ENCODE measurements at places on chromosomes 5 and 9.

GRCh38 chr5:148949841-148950470 is 112.9 kb downstream of the SH3TC2 start:
- DNase-seq = no peak

DNA sequence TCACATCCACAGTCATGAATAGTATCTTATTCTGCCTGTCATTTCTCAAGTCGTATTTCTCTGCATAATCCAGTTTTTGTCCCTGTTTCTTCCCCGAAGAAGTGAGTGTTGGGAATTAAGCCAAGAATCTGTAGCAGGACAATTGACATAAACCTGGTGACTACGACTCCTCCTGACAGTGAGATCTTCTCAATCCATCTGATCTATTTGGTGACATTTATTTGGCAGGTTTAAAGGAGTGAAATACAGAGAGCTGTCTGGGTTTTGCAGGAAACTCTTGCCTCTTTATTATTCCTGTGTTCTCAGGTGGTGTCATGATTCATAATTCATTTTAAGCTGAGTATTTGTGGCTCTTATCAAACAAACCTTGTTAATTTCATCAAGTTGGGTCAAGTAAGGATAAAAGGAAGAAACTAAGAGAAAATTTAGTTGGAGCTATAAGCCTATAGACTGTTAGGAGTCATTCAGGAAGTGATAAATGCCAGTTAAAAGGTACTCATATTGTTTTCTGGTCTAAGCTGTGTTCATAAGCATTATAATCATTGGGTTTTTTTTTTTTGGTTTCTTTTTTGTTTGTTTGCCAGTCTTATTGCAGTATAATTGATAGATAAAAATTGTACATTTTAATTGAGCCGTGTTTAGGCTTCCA is 95.9 kb upstream of the PCSK1 start:
- DNase-seq = no peak

DNA sequence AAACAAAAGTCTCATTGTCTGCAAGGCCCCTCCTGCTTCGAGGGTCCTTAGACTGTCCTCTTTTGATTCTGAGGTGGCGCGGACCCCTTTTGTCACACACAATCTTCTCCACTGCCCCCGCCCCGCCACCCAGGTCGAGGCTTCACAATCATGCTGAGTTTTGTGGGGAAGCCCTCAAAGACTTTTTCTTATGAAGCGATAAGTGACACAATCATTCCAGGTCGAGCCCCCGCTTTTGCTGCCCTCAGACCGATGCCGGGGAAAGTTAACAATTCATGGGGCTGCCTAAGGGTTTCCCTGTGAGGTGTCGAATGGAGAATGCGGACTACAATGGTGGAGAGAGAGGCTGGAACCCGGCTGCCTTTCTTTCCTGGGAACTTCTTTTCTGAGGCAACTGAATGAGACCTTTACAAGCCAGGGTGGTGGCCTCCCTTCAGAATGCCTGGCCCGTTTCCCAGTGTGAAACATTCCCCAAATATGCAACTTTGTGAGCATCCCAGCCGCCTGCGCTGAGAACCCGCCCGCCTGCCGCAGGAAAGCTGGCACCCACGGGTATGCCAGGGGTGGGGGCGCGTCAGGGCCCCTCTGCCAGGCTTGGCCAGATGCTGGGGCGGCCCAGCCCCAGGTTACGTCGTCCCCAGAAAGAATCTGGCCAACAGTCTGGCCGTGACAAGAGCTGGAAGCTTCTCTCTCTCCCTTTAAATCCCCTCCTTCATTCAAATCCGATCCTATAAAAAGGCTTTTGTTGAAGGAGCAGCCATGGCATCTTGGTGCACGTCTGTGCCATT is 71.9 kb downstream of the MAP1B start:
- DNase-seq = no peak

GRCh38 chr9:93952119-93952783 is 2.9 kb downstream of the BARX1 start:
- no peak for DNase-seq

DNA sequence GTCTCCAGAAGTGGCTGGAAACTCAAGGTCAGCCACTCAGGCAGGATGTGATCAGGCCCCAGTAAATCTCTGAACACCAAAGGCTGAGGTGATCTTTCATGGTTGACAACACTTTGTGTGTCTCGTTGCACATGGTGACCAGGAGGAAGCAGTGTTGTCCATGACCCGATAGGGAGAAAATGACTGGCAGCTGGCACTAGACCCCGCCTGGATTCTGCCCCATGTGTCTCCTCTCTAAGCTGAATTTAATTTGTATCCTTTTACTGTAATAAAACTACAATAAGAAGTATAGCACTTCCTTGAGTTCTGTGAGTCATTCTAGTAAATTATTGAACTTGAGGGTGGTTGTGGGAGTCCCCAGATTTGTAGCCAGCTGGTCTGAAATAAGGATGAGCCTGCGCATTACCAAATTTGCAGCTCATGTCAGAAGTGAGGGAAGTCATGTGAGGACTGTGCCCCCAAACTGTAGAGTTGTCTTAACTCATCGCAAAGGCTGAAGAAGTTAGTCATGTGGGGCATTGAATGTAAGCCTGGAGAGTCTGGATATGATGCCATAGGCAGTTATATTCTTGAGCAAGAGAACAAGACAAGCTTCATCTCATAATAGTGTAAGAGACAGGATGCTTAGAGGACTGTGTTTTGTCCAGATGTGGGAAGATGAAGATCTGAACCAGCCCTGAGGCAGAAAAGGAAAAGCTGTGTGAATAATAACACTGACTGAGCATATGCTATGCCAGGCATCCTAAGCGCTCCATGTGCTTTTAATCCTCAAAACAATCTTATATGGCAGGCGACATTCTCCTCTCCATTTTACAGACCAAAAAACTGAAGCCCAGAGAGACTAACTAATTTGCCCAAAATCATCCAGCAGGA is 55.9 kb downstream of the TMEM215 start:
- peak; percentile 88 for DNase-seq

GRCh38 chr9:40926404-40927259 is 201.8 kb downstream of the FOXD4L6 start:
- DNase-seq = no peak

DNA sequence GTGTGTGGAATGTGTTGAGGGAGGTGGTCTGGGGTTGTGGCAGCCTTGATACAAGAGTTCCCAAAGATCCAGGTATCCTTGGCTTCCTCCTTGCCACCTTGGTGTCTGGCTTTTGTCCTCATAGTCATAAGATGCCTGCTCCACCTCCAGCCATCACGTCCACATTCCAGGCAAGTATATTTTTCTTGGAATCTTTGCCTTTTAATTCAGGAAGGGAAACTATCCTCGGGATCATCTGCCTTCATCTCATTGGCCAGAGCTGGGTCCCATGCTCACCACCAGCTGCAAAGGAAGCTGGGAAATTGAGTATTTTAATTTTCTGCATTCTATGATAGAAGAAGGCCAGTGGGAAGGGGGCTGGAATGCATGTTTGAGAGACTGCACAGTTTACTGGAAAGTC is 186.7 kb downstream of the C9orf50 start:
- DNase-seq = no peak

- DNase-seq = no peak
Measured at GRCh38 chr5:156755421-156756087, 94.5 kb upstream of the PPP1R2B start.

- DNase-seq = no peak
Measured at GRCh38 chr5:567664-568060, 43.4 kb upstream of the SLC9A3 start.

DNA sequence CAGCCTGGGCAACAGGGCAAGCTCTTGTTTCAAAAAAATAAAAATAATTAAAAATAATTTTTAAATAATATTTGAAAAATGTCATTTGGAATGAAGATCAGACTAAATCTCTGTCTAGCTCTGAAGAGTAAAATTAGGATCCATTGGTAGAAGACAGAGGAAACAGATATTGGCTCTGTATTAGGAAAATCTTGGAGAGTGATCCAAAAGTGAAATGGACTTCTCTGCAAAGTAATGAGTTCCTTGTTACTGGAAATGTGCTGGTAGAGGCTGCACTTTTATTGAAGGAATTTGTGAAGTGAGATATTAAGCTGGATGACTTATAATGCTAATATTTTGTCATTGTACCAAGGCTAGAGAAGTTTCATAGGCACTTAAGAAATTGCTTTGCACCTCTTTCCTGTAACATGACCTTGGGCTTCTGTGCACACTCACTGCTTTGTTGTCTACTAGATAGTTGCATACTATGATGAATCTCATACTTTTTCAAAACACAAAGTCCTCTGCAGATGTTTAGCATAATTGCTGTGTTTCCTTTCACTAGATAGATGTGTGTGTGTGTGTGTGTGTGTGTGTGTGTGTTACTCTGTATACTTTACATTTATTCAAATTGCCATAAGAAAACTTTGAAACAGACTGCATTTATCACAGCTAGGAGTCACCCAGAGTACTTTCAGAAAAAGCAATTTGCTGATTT is 13.1 kb downstream of the THBS4 start:
- DNase-seq = no peak

DNA sequence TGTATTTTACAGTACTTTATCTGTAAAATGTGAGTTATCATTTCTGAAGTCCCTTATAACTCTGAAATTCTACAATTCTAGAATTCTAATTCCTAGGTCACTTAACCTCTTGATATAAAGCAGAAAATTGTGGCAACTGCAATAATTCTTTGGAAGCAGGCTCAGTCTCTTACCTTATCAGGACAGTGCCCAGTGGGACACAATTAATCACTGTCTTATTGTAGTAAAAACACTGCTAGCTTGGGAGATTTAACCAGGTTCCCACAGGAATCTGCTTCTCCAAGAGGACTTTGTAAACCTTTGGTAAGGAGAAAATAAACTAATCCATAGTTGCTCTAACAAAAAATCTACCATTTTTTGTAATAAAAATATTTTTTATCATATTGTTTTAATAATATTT is 18.3 kb upstream of the SPATA9 start:
- DNase-seq = no peak

DNA sequence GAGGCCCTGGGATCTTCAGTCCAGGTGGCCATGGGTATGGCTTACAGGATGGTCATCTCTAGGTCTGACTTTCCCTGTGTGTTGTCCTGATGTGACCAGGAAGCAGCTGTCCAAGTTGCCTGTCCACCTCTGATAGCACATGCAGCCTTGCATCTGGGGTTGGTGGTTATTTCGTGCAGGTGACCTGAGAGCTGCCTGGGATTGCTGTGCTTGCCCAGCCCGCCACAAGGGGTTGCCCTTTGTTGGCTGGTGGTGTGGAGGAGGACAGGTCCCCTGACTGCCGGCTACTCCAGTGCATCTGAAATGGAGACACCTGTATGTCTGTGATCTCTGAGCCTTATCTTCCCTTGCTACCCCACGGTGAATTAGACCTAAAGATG is 212.6 kb downstream of the ARHGAP26 start:
- DNase-seq = no peak

DNA sequence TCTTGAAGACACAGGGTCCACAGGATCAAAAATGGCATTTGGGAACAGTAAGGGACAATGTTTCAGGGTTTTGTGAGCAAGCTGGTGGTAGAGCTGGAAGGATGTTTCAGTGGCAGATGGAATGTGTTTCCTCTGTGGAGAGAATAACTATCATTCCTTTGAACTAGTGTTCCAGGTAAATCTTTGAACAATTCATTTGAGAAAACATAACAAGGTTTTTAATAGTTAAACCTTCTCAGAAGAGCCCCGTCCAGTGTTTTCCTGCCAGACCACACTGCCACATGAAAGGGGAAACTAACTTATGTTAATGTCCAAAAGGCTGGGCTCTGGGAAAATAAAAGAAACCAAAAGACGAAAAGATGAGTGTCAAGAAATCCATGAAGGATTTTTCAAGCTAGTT is 207.0 kb upstream of the ZNF462 start:
- DNase-seq = peak; percentile 34

All from trophoblast cell (in vitro differentiated cells and primary cell).